ENCODE measurements at places on chromosomes 16 and 17. TPM values are rescaled to one million over a fixed set of nuclear protein-coding genes. Genes with fewer than 3 reads are reported as not detected.

The SCNN1G gene
- not detected for total RNA-seq

The CA4 gene
- not detected for total RNA-seq

The HAS3 gene
- total RNA-seq: 2.4 TPM

The TP53TG3 gene
- not detected for total RNA-seq

The DOC2B gene
- total RNA-seq: 0.09 TPM

The KRT14 gene
- not detected for total RNA-seq

- peaks cover 10% of the 10 kb centered on the region for H3K36me3 ChIP-seq
- no peak overlapping the region for H3K27ac ChIP-seq
- no peak overlapping the region for H3K4me3 ChIP-seq
- H3K4me1 ChIP-seq: no peaks in the 10 kb centered on the region
Observed at GRCh38 chr17:39305978-39306377, 80.2 kb upstream of the STAC2 start.

- DNase-seq: no peak
- H3K4me1 ChIP-seq: peaks cover 20% of the 10 kb centered on the region
- H3K36me3 ChIP-seq: peaks cover 18% of the 10 kb centered on the region
- H3K4me3 ChIP-seq: no peak overlapping the region
- no peaks in the 10 kb centered on the region for H3K27me3 ChIP-seq
Observed at GRCh38 chr17:50360486-50361115, 12.4 kb downstream of the MRPL27 start.

- H3K27me3 ChIP-seq: no peaks in the 10 kb centered on the region
- H3K4me1 ChIP-seq: peaks cover 29% of the 10 kb centered on the region
- H3K4me3 ChIP-seq: peak overlapping the region; percentile 62
- H3K36me3 ChIP-seq: peaks cover 31% of the 10 kb centered on the region
- H3K27ac ChIP-seq: peak overlapping the region; percentile 92
Observed at GRCh38 chr16:46972429-46973206, 856 bp downstream of the DNAJA2 start.

DNA sequence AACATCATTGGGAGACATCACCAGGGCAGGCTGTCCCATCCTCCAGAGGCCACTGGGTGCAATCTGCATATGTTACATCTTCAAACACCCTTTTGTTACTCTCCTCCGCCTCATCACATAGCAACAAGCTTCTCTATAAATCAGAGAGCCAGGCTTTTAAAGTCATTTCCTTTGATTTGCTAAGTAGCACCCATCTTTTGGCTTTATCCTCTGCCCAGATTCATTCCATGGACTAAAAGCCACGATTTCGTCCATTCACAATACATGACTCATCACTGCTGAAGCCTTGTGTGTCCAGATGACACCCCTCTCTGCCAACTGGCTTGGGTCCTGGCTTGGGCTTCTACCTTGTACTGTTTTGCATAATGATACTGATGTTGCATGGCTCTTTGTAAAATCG, 2.0 kb upstream of the KRT38 start:
- DNase-seq: no peak
- H3K4me3 ChIP-seq: no peak overlapping the region
- no peaks in the 10 kb centered on the region for H3K4me1 ChIP-seq
- no peaks in the 10 kb centered on the region for H3K36me3 ChIP-seq

DNA sequence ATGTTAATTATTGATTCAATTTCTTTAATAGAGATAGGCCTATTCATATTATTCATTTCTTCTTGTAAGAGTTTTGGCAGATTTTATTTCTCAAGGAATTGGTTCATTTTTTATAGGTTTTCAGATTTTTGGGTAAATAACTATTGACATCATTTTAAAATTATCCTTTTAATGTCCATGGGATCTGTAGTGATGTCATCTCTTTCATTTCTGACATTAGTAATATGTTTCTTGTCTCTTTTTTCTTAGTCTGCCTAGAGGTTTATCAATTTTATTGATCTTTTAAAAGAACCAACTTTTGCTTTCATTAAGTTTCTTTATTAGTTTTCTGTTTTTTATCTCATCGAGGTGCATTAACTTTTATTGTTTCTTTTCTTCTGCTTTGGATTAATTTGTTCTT, 162.6 kb downstream of the FTO start:
- no peak for DNase-seq
- no peaks in the 10 kb centered on the region for H3K4me1 ChIP-seq
- H3K36me3 ChIP-seq: no peaks in the 10 kb centered on the region
- H3K27me3 ChIP-seq: no peaks in the 10 kb centered on the region
- H3K4me3 ChIP-seq: no peak overlapping the region

- peak overlapping the region; percentile 66 for H3K27ac ChIP-seq
- H3K36me3 ChIP-seq: no peaks in the 10 kb centered on the region
- no peaks in the 10 kb centered on the region for H3K27me3 ChIP-seq
- peak; percentile 34 for DNase-seq
- peak overlapping the region; percentile 53 for H3K4me3 ChIP-seq
Observed at GRCh38 chr17:64393000-64393402, 2.3 kb upstream of the PECAM1 start.

GRCh38 chr16:8552487-8553221, 37.7 kb downstream of the TMEM114 start:
- peaks cover 2% of the 10 kb centered on the region for H3K27me3 ChIP-seq
- H3K4me3 ChIP-seq: no peak overlapping the region
- DNase-seq: no peak
- H3K4me1 ChIP-seq: no peaks in the 10 kb centered on the region
- H3K36me3 ChIP-seq: no peaks in the 10 kb centered on the region

DNA sequence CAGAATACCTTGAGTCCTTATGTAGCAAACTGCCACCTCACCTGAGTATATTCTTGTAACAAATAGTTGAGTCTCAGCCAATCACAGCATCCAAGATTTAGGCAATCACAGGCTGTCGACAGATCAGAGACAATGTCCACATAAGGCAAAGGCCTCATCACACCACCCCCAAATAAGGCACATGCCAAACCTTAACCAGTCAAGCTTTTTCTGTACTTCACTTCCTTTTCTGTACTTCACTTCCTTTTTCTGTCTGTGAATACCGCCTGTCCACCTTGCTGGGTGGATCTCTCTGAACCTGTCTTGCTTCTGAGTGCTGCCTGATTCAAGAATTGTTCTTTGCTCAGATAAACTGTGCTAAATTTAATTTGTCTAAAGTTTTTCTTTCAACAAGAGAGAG, 210.4 kb upstream of the N4BP1 start:
- no peaks in the 10 kb centered on the region for H3K27me3 ChIP-seq
- H3K36me3 ChIP-seq: no peaks in the 10 kb centered on the region
- no peak overlapping the region for H3K27ac ChIP-seq
- DNase-seq: no peak

- H3K27me3 ChIP-seq: no peaks in the 10 kb centered on the region
- peaks cover 70% of the 10 kb centered on the region for H3K4me1 ChIP-seq
- peak within 1 kb of the TSS; percentile 90 for H3K4me3 ChIP-seq
- DNase-seq: peak; percentile 92
- H3K36me3 ChIP-seq: peaks cover 17% of the 10 kb centered on the region
Observed at GRCh38 chr17:76726231-76726775, at the start of gene JMJD6. TSS of gene JMJD6 (minus strand) at chr17:76726606. CDS start at chr17:76726475, 131 bp downstream.

DNA sequence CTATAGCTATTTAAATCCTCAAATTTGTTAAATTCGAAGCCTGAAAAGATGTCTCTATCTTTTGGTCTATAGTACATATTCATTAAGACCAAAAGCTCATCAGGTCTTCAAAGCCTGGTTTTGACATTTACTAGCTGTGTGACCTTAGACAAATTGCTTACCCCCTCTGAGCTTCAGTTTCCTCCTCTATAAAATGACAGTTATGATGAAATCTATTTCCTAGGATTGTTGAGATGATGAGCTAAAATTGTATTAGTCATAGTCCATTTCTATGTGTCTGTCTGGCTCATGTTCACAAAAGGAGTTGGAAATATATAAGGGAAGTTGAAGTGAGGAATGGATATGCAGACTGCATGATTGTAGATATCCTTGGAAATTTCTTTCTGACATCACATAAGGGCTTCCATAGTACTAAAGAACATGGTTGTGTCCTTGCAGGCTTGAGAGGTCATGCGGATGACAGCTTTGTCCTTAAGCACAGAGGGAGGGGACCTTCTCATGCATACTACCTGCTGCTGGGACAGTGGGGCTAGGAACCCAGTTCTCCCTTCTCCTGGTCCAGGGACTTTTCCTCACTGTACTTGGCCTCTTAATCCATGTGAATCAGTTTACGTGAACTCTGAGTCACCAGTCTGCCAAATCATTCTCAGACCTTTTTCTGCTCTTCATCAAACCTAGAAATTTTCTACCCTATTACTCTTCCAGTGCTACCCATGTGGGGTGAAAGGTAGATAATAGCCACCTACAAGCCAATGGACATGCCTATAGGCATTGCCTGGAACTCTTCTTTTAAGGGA, 487.5 kb upstream of the SALL1 start:
- H3K4me1 ChIP-seq: no peaks in the 10 kb centered on the region
- no peaks in the 10 kb centered on the region for H3K36me3 ChIP-seq
- H3K4me3 ChIP-seq: no peak overlapping the region
- no peak for DNase-seq

- peaks cover 11% of the 10 kb centered on the region for H3K4me1 ChIP-seq
- H3K27me3 ChIP-seq: no peaks in the 10 kb centered on the region
- no peak for DNase-seq
- no peak overlapping the region for H3K27ac ChIP-seq
- peaks cover 3% of the 10 kb centered on the region for H3K36me3 ChIP-seq
Observed at GRCh38 chr17:82149401-82150099, 51.5 kb upstream of the FASN start.

DNA sequence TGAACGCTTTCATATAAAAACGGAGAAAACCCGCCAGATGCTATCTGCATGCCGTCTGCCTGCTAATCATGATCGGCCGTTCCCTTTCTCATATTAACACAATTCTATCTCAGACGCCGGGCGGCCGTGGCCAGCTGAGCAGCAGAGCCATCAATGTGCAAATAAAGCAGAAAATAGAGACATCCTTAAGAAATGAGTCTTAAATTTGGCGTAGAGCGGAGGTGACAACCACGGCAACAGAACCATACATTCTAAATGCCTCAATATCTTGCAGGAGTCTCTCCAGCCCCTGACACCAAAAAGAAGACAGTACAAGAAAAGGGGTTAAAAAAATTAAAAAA, 2.7 kb upstream of the IRX5 start:
- H3K36me3 ChIP-seq: no peaks in the 10 kb centered on the region
- no peak overlapping the region for H3K27ac ChIP-seq
- no peak overlapping the region for H3K4me3 ChIP-seq
- peaks cover 17% of the 10 kb centered on the region for H3K4me1 ChIP-seq
- no peak for DNase-seq
- H3K27me3 ChIP-seq: peaks cover 3% of the 10 kb centered on the region

DNA sequence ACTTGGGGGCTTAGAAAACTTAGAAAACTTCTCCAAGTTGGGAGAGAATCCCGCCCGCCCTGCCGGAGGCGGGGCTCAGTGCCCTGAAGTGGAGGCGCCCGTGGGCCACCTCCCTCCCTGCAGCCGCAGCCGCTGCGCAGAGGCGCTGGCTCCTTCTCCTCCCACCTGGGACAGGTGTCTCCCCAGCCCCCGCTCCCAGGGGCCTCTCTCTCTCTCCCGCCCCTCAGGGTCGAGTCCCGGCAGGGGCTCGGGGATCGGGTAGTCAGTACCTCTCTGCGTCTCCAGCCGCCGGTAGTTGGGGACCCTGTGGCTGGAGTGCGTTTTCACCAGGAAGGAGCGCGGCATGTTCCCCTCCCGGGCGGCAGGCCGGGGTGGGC, 257 bp downstream of the SNAI3 start:
- H3K27me3 ChIP-seq: peaks cover 5% of the 10 kb centered on the region
- peaks cover 17% of the 10 kb centered on the region for H3K4me1 ChIP-seq
- DNase-seq: no peak
- peak overlapping the region; percentile 94 for H3K4me3 ChIP-seq
- H3K36me3 ChIP-seq: peaks cover under 1% of the 10 kb centered on the region

DNA sequence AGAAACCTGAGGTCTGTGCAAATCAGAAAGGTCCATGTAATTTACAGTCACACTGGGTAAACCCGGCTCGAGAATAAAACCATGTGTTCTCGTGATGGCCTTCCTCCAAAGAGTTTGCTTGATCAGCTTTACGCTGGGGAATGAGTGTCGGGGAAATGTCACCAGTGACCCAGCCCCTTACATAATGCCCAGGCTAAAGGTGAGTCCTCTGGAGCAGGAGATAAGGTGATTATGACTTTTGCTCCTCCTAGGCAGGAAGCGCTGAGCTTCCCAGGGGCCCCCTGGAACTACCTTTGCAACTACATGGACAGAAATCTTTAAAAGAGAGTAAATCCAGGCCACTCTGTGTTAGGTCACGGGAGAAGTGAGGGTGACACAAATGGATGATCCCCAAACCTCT, 15.7 kb downstream of the SLC6A4 start:
- H3K27ac ChIP-seq: no peak overlapping the region
- H3K36me3 ChIP-seq: no peaks in the 10 kb centered on the region
- H3K4me1 ChIP-seq: no peaks in the 10 kb centered on the region
- no peak for DNase-seq

DNA sequence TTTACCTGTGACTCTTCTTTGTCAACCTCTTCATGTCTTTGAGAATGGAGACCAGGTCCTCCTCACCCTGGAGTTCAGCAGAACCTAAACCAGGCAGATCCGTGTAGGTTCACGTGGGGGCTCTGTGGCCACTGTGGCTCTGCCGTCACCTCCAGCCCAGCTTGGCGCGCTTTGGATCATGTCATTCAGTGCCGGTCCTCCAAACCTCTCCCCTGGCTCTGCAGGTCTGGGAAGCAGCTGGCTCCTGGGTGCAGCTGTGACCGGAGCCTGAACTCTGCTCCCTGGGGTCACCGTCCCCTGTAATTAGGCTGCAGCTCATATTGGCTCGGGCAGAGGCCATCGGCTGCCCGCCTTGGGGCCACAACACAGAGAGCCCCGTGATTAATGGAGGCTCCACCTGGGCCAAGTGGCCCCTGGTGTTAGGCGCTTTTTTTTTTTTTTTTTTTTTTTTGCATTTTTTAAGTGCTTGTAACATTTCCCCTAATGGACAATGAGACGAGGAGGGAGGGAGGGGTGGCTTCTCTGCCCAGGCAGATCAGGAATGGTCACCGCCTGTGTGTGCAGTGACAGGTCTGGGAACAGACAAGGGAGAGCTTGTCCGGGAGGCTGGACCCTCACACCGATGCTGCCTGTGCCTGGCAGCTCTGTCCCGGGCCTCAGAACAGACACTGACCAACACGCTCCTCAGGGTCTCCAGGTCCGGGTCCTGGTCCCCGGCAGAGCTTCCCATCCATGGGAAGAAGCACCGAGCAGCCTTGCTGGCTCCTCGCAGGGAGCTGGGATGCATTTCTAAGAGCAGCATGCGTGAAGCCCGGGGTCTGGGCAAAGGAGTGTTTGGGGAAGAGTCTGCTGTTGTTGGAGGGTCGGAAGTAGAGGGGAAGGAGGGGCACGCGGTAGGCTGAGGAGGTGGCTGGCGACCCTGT, 247.9 kb downstream of the SEC14L1 start:
- no peak for DNase-seq
- H3K4me3 ChIP-seq: peak overlapping the region; percentile 55
- peak overlapping the region; percentile 74 for H3K27ac ChIP-seq
- H3K4me1 ChIP-seq: peaks cover 100% of the 10 kb centered on the region

DNA sequence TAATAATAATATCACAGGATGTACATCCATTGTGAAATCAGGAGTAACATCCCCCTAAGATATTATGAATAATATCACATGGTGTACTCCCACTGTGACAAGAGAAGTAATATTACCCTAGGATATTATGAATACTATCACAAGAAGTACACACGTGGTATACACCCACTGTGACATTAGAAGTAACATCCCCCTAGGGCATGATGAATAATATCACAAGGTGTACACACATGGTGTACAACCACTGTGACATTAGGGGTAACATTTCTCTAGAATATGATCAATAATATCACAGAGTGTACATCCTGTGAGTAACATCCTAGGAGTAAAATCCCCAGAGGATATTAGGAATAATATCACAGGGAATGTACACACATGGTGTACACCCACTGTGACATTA, 5.0 kb upstream of the TEKT5 start:
- DNase-seq: no peak
- no peak overlapping the region for H3K27ac ChIP-seq
- no peaks in the 10 kb centered on the region for H3K4me1 ChIP-seq
- no peak overlapping the region for H3K4me3 ChIP-seq
- H3K36me3 ChIP-seq: no peaks in the 10 kb centered on the region

Data from T-cell (primary cell).